Osteoblast (primary cell): ENCODE measurements at places on chromosomes 7 and 10. TPM values are rescaled to one million over a fixed set of nuclear protein-coding genes. Genes with fewer than 3 reads are reported as not detected.

Gene SLC26A4
- 0.36 and 0.59 TPM in 2 replicates for total RNA-seq

Gene GIMAP5
- not detected in 2 replicates for total RNA-seq

Gene CTAGE4
- total RNA-seq: 0.36 and 2.4 TPM in 2 replicates

Gene DOCK1
- 80.3 and 106 TPM in 2 replicates for total RNA-seq

Gene OR6B1
- total RNA-seq: not detected in 2 replicates

Gene HOXA2
- 0.36 and 0.59 TPM in 2 replicates for total RNA-seq

Gene ZNF117
- 8.0 and 8.3 TPM in 2 replicates for total RNA-seq

Gene AKR1D1
- under 0.01 TPM in 1 of 2 replicates, not detected in the other for total RNA-seq

Gene ANKRD61
- total RNA-seq: not detected in 2 replicates

Gene MAT1A
- not detected in 2 replicates for total RNA-seq

Gene HHEX
- 0.36 and 0.59 TPM in 2 replicates for total RNA-seq

DNA sequence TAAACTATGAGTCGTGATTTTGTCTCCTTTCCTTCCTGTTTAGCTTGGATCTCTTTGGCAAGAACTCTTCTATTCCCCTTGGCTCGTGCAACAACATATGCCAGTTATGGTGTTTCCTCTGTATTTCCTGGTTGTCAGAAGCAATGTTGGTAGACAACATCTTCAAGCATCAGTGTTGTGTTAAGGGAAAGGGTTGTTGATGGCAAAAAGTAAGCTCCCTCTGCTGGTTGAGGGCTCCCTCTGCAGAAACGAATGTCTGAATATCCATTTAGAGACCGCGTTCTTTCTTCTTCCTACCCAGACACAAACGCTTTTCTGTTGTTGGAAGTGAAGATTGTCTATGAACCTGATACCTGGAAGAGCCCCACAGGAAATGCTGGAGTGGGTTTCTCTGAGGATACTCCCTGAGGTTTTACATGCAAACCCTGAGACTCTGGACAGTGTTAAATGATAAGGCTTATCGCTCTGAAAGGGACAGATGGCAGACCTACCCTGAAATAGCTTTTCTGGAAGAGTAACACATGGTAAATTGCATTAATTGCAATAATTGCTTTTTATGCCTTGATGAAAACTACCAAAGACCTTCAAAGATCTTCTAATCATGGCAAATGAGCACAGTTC, 23.5 kb upstream of the C1QL3 start:
- H3K27me3 ChIP-seq: no peaks in the 10 kb centered on the region
- H3K36me3 ChIP-seq: no peaks in the 10 kb centered on the region
- no peak overlapping the region for H3K4me3 ChIP-seq
- DNase-seq: peak; percentile 90
- no peaks in the 10 kb centered on the region for H3K4me1 ChIP-seq

DNA sequence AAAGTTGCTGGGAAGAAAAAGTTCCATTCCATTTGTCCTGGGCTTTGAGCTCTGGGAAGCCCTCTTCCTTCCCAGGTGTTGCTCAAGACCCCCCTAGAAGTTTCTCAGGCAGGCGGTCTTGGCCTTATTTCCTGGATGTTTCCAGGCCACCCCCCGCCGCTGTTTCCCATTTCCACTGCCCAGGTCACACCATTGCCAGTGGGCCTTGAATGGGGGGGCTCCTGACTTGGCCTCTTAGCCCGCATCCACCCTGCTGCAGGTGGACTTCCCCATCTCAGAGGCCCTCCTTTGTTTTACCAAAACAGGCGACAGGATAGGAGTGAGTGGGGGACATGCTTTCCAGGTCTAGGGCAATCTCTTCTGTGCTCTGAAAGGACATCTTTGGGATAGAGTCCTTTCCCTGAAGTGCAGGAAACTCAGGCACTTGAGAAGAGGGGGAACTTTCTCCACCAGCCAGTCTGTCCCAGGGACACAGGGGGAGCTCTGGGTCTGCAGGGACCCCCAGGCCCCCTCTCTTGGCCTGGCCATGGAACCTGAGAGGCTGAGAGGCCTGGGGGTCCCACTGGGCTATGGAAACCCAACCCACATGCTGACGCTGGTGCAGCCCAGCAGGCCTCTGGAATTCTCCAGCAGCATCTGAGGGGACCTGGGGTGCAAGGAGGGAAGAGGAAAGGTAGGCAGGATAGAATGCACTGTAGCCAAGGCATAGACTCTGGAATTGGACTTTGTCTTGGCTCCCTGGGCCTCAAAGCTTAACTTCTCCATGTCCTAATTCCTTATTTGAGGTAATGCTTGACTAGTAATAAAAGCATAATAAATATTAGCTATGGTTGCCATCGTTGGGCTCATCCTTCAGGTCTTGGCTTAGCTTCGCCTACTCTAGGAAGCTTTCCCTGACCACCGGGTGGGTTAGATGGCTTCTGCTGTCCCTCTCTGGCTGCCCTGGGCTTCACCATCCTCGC, 17.6 kb downstream of the NEURL1 start:
- H3K4me3 ChIP-seq: no peak overlapping the region
- peak; percentile 74 for DNase-seq
- H3K4me1 ChIP-seq: no peaks in the 10 kb centered on the region
- H3K27ac ChIP-seq: no peak overlapping the region

GRCh38 chr10:94344522-94345122, 18.1 kb downstream of the NOC3L start:
- no peak overlapping the region for H3K27ac ChIP-seq
- peaks cover 66% of the 10 kb centered on the region for H3K36me3 ChIP-seq
- no peaks in the 10 kb centered on the region for H3K4me1 ChIP-seq
- no peak for DNase-seq
- H3K4me3 ChIP-seq: no peak overlapping the region

- H3K4me1 ChIP-seq: no peaks in the 10 kb centered on the region
- H3K27ac ChIP-seq: no peak overlapping the region
- no peaks in the 10 kb centered on the region for H3K27me3 ChIP-seq
- no peak overlapping the region for H3K4me3 ChIP-seq
- DNase-seq: no peak
- no peaks in the 10 kb centered on the region for H3K36me3 ChIP-seq
Measured at GRCh38 chr10:85851325-85851724, 515.3 kb downstream of the GRID1 start.

DNA sequence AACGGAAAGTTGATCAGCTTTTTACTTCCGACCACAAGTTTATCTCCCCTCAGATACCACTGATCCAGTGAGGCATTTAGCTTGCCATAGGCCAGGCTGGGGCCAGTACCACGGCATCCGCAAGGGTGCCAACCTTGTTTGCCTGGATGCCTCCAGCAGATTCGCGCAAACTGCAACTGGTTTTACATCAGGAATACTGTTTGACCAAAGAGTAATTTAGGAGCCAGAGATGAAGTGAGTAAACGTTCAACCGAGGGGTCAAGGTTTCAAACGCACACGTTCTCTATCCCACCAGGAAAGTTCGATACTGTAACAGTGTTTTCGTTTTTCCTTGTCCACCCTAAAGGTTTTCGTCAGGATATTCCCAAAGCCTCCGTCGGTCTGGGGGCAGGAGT, 266 bp upstream of the MDFIC start:
- no peaks in the 10 kb centered on the region for H3K27me3 ChIP-seq
- H3K27ac ChIP-seq: peak overlapping the region; percentile 76
- H3K36me3 ChIP-seq: no peaks in the 10 kb centered on the region
- DNase-seq: peak; percentile 87

DNA sequence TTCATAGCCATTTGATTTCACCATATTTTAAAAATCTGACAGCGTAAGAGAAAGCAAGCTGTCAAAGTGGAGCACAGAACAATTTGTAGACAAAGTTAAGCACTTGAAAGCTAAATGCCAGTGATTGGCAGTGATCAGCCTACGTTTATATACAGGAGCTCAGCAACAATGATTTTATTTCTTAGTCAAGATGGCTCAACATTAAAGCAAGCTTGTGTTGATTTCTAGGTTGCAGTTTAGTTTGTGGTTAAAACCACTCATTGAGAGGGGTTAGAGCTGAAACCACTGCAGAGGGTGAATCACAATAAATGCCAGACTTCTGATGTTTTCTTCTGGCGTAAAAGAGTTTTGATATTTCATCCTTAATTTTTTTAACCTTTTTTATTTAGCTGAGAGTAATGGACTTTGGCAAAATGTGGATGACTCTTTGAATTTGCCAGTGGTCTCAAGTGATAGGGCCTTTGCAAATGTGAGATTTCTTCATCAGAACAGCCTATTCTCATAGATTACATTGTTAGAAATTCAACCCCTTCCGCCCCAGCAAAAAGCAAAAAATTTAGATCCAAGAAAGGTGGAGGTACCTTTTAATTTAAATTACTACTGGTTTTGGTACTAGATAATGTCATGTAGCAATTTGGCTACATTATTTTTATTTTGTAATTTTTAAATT, 73.8 kb downstream of the SHOC2 start:
- peaks cover 32% of the 10 kb centered on the region for H3K4me1 ChIP-seq
- H3K27me3 ChIP-seq: no peaks in the 10 kb centered on the region
- H3K36me3 ChIP-seq: no peaks in the 10 kb centered on the region
- no peak overlapping the region for H3K4me3 ChIP-seq
- peak; percentile 90 for DNase-seq

DNA sequence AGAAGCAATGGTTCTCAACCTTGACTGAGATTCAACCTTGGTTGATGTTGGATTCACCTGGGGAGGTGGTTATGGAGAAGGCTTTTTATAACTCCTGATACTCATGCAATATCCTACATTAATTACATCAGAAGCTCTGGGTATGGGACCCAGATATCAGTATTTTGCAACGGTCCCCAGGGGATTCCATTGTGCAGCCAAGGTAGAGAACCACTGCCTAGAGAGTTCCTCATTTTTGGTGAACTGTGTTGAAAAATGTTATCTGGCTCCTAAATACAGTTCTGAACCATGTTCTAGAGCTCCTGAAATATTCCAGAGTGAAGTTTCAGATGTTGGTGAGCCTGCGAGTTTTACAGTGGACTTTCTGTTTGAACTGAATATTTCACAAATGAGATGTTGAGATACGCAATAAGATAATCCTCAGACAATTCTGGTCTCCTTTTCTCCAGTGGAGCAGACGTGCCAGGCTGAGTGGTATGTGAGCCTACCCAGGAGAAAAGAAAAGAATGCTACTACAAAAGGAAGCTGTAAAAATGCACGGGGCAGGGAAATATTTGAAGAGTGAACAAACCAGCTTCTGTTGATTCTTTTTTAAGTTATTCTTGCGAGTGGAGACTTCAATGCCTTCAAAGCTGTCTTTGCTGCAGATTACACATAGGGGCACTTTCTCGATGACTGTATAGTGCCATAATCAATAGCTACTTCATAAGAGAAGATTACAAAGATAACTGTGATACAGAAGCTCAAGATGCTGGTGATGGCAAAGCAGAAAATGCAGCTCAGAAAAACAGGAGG, 13.6 kb upstream of the C10orf120 start:
- no peak overlapping the region for H3K27ac ChIP-seq
- peaks cover 21% of the 10 kb centered on the region for H3K27me3 ChIP-seq
- no peaks in the 10 kb centered on the region for H3K36me3 ChIP-seq
- no peak overlapping the region for H3K4me3 ChIP-seq
- no peak for DNase-seq

DNA sequence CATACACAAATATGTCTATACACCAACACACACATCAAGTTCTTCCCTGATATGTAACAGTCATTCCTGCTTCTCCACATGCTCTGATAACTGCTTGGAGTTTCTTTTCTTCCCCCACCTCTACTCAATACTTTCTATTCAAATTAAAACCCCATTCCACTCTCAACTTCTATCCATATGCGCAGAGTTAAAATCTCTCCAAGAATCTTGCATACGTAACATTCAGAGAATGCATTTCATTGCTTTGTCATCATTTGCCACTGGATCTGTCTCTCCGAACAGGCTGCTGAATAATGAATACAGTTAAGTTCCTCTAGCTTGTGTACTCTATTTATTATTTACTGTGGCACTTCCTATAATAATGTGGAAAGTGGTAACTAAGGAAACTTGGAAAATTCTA, 68.8 kb downstream of the DGKB start:
- peaks cover 47% of the 10 kb centered on the region for H3K4me1 ChIP-seq
- H3K36me3 ChIP-seq: no peaks in the 10 kb centered on the region
- no peak overlapping the region for H3K4me3 ChIP-seq
- no peaks in the 10 kb centered on the region for H3K27me3 ChIP-seq
- DNase-seq: no peak

- H3K27ac ChIP-seq: no peak overlapping the region
- no peak overlapping the region for H3K4me3 ChIP-seq
- H3K27me3 ChIP-seq: no peaks in the 10 kb centered on the region
- peak; percentile 30 for DNase-seq
- H3K4me1 ChIP-seq: no peaks in the 10 kb centered on the region
Measured at GRCh38 chr7:112185005-112185834, 21.0 kb downstream of the DOCK4 start.

- H3K4me1 ChIP-seq: no peaks in the 10 kb centered on the region
- DNase-seq: no peak
- H3K36me3 ChIP-seq: no peaks in the 10 kb centered on the region
Measured at GRCh38 chr10:126475074-126475691, 86.9 kb upstream of the ADAM12 start.

DNA sequence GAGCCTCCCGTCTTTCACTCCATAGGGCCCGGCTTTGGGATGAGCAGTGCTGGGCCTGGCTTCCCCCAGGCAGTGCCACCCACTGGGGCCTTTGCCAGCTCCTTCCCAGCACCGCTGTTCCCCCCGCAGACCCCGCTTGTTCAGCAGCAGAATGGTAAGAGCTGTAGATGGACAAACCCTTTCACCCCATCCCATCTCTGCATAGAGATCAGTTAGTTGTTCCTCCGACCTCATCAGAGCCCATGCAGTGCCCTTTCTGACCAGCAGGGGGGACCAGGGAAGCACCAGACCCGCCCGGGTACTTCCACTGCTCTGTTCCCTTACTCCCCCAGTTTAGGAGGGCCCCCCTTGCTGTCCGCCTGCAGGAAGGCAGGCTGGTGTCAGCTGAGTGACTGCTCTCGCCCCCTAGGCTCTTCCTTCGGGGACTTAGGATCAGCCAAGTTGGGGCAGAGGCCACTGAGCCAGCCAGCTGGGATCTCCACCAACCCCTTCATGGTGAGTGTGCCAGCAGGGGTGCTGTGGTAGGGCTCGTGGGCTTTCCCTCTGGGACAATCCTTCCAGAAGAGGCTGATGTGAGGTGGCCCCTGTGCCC, 9.8 kb downstream of the SAP25 start:
- no peak overlapping the region for H3K4me3 ChIP-seq
- peak; percentile 99 for DNase-seq
- no peaks in the 10 kb centered on the region for H3K27me3 ChIP-seq

- no peak for DNase-seq
- no peaks in the 10 kb centered on the region for H3K36me3 ChIP-seq
- no peaks in the 10 kb centered on the region for H3K4me1 ChIP-seq
- no peak overlapping the region for H3K4me3 ChIP-seq
- H3K27ac ChIP-seq: no peak overlapping the region
Measured at GRCh38 chr7:85090143-85090542, 96.7 kb downstream of the SEMA3D start.

DNA sequence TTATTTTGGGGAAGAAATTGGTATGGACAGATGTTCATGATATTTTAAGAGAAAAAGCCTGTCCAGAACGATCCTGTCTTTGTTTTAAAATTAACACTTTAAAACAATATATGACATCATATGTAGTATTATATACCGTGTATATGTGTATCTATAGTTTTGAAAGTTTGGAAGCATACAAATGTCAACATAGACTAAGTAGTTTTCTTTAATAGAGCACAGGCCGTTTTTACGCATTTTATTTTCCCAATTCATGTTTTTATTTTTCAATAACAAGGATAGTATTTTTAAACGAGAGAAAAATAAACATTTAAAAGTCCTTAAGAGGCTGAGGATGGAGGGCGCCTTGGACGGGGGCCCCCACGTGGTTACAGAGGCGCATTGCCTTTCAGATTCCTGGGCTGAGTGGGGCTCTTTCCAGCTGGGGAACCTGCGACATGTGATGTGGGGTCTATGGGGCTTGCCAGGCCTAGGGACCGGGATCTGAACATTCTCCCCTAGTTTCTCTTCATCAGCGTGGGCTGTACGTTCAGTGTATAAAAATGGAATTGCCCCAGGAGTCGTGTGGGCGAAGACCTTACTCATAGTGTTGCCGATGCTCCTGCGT, 127.8 kb upstream of the ZNF746 start:
- no peak overlapping the region for H3K27ac ChIP-seq
- H3K27me3 ChIP-seq: peaks cover 4% of the 10 kb centered on the region
- DNase-seq: no peak
- peak overlapping the region; percentile 90 for H3K4me3 ChIP-seq
- peaks cover 12% of the 10 kb centered on the region for H3K36me3 ChIP-seq
